ENCODE measurements at places on chromosomes 6 and 20.

- DNase-seq: no peak
These were observed 10.1 kb downstream of the IL17F start for GRCh38 chr6:52233975-52234823.

DNA sequence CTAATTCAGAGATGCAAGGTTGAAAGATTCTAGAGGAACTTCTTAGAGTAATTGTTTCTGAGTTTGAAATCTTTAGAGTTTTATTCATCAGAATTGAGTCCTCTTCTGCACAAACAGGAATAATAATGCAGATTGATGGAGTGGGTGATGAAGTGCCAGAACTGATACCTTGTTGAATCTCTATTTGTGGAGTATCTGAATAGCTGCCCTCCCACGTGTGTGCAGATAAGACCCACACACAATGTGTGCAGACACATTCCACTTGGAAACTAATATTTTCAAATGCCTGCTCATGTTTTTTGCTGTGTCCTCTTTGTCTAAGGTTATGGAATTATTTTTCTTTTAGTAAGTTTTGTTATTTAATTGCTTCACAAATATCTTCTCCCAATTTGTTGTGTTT is 1167.8 kb upstream of the MAP3K7 start:
- no peak for DNase-seq

- no peak for DNase-seq
These were observed 45.3 kb upstream of the MYB start for GRCh38 chr6:135135835-135136234.

GRCh38 chr20:23643659-23644058 is 5.9 kb upstream of the CST3 start:
- DNase-seq: no peak

All from effector CD4-positive, alpha-beta T cell (primary cell).